ENCODE measurements at places on chromosomes 1 and 21.

DNA sequence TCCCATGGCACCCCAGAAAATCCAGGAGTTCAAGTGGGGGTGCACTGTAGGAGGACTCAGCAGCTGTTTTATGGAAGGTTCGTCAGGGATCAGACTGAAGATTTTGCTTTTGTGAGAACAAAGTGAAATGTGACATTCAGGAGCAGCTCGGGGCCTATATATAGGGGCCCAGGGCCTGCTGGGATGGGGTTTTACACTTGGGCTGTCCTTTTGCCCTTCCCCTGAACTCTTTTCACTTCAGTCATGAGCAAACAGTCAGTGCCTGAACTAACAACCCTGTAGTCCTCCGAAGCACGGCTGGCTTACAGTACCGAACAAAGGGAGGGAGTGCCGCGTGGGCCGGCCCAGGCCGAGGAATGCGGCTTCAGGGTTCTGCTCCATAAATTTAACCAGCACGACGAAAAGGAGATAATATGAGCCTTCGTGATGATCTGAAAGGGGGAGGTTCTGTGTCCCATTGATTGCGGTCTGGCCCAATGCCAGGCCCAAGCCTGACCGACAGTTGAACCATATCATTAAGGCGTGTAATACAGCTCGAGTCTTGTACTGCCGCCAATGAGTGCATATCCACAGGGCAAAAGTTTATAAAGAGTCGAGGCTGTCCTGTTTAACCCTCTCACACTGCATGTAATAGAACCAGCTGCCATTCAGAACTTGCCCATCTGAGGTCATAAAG is 139.9 kb downstream of the DHRS3 start:
- DNase-seq, result peak; percentile 96

GRCh38 chr1:40711465-40712404 is 20.2 kb downstream of the NFYC start:
- no peak for DNase-seq

DNA sequence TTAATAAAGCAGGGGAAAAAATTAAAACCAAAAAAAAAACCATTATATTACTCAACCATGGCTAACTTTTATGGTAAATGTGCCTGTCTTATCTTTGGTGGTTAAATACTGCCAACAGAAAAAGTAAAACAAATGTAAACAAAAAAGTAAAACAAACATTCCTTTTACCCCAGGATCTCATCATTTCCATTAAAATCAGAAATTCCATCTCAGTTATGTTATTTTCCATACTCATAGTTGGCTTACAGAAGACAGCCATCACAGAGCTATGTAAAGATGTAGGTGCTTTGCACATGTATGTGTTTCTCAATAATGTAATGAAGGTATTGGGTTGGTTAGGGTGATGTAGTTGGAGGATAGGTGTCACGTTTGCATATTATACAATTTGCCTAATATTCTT is 185.0 kb downstream of the KCNK2 start:
- no peak for DNase-seq

DNA sequence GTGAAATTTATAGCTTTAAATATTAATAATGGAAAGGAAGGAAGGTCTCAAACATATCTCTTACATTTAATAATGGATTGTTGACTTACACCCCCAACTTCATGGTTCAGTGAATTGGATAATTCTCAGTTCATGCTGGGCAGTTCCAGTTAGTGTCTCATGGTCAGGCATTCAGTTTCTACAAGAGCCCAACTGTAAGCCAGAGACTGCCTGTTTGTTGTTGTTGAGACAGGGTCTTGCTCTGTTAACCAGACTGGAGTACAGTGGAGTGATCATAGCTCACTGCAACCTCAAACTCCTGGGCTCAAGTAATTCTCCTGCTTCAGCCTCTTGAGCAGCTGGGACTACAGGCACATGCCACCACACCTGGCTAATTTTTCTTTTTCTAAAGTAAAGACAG is 5.0 kb upstream of the DMAP1 start:
- no peak for DNase-seq

DNA sequence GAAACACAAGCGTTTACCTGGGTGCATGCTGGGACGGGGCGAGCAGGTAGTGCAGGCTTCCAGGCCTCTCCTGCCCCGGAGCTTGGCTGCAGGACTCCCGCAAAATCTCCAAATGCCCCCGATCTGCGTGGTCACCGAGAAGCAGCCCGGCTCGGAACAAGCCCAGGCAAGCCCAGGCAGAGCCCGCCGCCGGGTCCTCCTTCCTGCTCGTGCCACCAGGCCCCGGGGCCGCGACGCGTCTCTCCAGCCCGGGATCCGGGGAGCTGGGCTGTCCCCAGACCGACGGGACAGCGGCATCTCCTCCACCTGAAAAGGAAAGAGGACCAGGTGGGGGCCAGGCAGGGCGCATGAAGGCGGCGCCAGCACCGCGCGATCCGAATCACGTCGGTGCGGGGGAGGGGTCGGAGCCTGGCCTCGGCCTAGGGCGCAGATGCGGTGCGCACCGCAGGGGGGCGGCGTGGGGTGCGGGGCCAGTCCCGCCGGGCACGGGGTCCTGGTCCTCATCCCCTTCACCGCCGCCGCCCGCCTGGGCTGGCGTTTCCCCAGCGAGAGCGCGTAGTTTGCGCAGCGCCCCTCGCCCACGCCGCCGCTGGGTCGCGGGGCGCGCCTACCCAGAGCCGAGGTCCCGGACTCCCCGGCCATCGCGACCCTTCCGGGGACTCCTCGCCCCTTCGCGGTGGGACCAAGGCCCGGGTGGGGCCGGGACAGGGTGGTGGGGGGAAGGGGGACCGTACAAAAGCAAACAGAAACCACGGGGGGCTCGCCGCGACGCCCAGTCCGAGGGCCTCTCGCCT is 52.4 kb upstream of the H6PD start:
- DNase-seq, result no peak

GRCh38 chr1:14181191-14181795 is 417.2 kb upstream of the KAZN start:
- no peak for DNase-seq

GRCh38 chr1:174913225-174913903 is 86.4 kb upstream of the CACYBP start:
- DNase-seq, result no peak

GRCh38 chr1:228334954-228335353 is 71.7 kb downstream of the TRIM11 start:
- no peak for DNase-seq

DNA sequence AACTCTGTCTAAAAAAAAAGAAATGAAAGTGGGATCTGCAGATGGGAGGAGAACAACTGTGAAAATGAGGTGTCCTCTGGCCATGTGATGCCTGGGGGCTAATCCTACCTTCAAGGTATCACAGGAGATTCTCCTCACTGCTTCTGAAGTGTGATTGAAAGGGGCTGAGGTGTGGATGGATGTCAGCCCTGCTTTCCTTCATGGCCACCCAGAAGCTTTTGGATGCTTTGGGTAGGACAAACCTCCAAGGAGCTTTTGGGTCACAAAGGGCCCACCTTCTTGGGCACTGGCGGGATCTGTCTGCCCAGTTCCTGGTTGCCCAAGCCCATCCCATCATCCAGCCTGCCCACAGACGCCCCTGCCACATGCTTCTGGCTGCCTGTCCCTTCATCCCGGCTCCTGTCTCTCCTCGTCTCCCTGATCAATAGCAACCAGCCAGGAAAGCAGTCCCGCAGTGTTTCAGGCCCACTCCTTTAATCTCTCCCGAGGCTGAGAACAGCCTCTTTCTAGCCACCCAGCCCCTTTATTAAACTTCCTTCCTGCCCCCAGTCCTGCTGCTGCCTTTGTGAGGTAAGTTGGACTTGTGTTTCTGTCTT is 87.2 kb downstream of the MAN1C1 start:
- DNase-seq, result no peak

DNA sequence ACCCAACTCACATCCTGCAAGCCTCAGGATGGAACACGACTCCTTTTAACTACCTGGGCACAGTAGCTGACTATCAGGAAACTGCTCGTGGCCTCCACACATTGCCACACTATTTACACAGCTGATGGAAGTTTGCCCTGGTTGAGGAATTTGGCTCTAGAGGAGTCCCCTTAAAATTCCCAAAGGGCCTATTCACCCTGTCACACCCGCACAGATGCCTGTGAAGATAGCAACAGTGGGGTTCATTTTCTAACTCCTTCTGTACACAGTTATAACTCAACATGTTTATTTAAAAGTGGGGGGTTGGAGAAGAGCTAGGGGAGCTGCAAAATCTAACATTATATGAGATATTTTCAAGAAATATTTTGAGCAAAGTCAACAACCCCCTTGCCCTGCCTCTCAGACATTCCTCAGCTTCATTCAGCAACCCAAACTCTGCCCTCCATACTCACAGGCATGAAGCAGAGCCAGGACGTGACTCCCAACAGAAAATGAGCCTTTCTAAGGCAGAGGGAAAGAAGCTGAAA is 35.8 kb upstream of the CCN1 start:
- DNase-seq, result peak; percentile 43

DNA sequence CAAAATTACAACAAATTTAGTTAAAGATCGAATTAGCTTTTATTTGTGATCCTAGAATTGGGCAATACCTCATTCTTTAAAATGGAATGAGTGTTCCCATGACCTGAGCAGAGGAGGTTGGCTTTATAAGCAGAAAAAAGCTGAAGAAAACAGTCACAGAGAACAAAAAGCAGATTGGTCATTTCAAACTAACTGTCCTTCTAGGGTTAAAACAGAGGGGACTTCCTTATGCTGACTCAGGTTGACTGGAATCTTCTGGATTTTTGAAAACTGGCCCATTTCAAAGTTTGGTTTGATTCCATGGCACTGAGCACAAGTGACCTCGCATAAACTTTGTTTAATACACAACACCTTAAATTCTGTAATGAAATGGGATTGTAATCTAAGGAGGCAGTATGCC is 17.6 kb downstream of the NFASC start:
- no peak for DNase-seq

DNA sequence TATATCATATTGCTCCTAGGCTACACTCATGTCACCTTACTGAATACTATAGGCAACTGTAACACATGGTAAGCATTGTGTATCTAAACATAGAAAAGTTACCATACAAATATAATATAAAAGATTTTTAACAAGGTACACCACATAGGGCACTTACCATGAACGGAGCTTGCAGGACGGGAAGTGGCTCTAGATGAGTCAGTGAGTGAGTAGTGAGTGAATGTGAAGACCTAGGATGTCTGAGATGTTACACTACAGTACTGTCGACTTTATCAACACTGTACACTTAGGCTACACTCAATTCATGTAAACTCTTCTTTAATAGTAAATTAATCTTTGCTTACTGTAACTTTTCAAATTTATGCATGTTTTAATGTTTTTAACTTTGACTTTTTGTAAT is 81.0 kb upstream of the PLD5 start:
- no peak for DNase-seq

GRCh38 chr1:228472655-228473054 is 14.5 kb upstream of the RNF187 start:
- DNase-seq, result no peak

DNA sequence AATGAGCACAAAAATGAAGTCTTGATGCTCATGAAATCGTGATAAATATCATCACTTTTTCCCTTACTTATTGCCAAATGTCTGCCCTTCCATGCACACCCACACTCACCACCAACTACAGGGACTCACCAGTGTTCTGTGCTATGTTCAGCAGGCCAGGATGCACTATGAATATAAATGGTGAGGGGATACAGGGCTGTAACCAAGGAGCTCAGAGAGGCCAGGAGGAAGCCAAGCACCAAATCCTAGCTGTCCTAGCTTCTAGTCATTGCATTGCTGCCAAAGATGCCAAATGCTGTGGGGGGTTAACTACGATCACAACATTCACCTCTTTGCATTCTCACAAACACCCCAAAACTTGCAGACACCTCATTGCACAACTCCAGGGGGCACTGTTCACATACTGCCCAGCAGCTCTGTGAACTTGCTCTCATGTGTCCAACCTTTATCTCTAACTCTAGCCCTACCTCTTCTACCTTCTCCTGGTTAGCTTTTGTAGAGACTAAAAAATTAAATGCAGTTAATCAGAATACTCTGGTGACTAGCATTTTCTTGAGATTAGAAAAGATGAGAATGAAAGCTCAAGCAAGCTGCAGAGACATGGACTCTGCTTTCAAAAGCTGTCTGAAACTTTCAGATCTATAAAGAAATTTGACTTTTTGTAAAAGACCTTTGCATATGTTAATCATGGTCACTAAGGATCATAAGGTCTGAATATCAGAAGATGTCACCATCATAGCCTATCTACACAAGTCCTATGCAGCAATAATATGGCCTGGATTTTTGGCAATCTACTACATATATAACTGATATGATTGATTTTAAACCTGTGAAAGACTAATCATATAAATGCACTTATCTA is 13.9 kb upstream of the KIF14 start:
- DNase-seq, result no peak

GRCh38 chr1:167973832-167974231 is 37.0 kb upstream of the MPC2 start:
- no peak for DNase-seq

DNA sequence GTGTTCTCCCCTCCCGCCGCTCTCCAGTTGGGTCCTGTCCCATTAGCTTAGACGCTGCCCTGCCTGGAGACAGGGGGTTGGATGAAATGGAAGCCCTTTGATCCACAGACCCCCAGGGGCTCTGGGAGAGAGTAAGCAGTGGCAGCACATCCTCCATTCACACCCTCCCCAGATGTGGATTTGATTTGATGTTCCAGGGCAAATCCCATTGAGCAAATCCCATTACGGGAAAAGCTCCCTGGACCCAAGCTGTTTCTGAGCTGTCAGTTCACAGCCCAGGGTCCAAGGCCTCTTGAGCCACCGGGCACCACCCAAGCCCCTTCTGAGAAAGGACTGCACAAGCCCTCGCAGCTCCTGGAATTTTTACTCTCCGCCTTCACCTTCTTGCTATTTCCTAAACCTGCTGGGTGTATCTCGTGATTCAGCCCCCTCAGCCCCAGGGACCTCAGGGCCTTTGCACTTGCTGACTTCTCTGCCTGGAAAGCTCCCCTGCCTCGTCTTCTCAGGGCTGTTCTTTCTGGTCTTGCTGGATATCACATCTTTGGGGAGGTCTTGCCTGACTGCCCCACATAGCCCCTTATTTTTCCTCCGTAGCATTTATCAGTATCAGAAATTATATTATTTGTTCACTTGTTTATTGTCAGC is 101.1 kb downstream of the PAX7 start:
- no peak for DNase-seq

GRCh38 chr1:44677201-44677766 is 2.8 kb downstream of the ARMH1 start:
- no peak for DNase-seq

- DNase-seq, result peak; percentile 72
Measured at GRCh38 chr1:54277451-54278341, 77.7 kb downstream of the MRPL37 start.

DNA sequence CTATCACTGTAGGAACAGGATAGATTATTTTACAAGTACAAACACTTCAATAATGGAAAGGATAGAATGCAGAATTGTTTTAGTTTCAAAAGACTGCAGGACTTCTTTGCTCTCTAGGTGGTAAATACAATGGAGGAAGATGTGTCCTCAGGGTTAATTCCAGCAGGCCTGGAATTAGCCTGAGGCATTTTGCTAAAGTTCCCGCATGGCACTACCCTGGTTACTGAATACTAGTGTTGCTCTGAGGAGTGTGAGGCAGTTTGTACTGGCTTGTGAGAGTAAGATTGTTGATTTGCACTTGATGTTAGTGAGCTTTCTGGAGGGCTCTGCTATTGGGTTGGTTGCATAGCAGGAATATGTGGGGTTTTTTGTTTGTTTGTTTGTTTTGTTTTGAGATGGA is 61.4 kb downstream of the FASLG start:
- DNase-seq, result no peak

- no peak for DNase-seq
Measured at GRCh38 chr1:32716312-32717148, 14.0 kb upstream of the SYNC start.

All from femur (tissue), 1 donor.